ENCODE measurements at places on chromosomes 11 and 22.

- no peak for DNase-seq
Observed at GRCh38 chr11:123122852-123123251, 60.9 kb upstream of the HSPA8 start.

DNA sequence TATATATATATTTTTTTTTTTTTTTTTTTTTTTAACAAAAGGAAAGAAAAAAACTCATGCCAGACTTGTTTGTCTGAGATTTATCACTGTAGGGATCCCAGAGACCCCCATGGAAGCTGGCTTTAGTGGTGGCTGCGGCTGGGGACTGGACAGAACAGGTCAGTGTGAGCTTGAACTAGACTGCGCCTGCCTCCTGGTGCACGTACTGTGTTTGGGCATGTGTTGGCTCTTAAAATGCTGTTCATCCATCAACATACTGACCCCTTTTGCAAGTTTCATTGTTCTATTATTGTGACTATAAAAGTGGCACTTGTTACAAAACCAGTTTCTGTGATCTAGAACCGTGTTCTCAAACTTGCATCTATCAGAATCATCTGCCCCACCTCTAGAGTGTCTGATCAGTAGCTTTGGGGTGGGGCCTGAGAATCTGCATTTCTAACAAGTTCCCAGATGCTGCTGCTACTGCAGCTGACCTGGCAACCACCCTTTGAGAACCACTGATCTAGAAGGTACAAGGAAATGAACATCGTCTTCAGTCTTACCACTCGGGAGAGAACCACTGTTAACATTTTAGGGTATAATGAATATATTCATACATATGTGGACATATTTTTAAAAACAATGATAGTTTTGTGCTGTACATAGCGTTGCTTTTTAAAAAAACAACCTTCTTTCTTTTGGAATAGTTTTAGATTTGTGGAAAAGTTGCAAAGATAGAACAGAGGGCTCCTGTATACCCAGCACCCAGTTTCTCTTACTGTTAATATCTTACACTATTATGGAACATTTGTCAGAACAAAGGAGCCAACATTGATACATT lies 54.0 kb downstream of the ZNRF3 start:
- DNase-seq, result no peak

GRCh38 chr11:128865490-128865889 lies 1.6 kb downstream of the KCNJ1 start:
- no peak for DNase-seq

GRCh38 chr11:123839131-123839530 lies 33.0 kb upstream of the OR6M1 start:
- no peak for DNase-seq

- no peak for DNase-seq
Observed at GRCh38 chr22:49406879-49407587, 420.6 kb downstream of the BRD1 start.

DNA sequence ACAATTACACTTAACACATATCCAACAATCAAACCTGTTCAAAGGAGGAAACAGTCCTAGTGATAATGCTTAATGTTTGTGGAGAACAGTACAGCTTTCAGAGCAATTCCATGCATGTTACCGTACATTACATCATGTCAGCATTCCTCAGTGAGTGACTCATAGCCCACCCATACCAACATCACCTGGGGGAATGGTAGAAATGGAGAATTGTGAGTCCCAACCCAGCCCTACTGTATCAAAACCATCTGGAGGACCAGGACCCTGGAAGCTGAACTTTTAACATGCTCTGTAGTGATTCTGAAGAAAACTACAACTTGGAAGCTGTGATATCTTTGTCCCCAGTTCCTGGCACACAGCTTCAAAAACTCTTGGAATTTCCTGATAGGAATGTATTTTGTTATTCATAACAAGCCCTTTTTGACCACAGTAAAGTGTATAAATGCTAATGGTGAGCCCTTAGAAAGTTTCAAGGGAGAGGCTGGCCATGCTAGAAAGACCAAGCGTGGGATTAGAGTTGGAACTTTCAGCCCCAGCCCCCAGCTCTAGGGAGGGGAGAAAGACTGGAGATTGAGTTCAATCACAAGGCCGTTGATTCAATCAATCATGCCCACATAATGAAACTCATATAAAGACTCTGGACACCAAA lies 301.1 kb downstream of the BUD13 start:
- no peak for DNase-seq

- DNase-seq, result no peak
Observed at GRCh38 chr11:43963279-43963620, 20.8 kb downstream of the C11orf96 start.

GRCh38 chr22:48858121-48858520 lies 969.6 kb downstream of the BRD1 start:
- no peak for DNase-seq

DNA sequence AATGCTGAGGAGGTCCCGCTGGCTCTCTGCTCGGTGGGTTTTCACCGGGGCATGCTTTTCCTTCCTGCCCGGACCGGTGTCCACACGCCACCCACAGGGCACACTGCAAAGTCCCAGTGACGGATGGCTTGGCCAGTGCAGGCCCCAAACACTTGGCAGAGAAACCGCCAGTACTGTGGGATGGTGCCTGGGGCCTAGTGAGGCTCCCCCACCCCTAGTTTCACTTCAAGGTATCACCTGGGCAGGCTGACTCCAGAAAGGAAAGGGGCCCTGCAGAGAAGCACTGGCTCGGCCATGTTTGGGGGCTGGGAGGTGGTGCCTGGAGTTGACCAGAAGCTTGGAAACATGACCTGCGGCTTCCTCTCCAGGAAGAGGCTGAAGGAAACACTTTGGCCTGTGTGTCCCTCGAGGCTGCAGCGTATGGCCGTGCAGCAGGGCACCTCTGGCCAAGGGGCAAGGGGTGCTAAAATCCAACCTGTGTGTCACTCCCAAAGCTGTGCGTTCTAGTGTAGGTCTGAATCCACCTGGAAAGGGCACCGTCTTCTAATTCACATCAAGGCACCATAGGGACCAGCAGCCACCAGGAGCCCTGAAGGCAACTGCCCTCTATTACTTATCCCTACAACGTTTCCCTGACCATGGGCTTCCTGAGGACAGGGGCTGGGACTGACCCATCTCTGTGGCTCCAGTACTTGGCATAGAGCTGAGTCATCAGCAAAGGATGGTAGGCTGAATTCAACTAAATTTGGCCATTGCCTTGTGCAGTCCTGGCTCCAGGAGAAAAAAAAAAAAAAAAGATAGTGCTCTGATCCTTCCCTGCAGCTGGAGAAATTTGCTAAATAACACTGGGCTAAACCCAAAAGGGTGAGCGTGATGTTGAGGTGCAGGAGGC lies 22.6 kb downstream of the TPBGL start:
- no peak for DNase-seq

DNA sequence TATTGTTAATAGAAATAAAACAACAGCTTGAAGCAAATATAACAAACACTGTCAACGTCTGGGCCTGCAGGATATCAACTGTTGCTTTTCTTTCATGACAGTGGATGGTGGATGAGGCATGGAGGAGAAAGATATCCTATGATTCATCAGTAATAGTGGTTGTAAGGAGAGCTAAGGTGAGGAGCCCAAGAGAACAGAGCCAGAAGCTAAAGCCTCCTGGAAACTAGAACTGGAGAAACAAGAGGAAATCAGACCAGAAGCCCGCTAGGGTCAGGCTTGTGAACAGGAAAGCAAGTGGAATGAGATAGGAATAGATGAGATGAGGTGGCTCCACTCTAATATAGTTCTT lies 37.7 kb upstream of the MMP12 start:
- DNase-seq, result no peak

DNA sequence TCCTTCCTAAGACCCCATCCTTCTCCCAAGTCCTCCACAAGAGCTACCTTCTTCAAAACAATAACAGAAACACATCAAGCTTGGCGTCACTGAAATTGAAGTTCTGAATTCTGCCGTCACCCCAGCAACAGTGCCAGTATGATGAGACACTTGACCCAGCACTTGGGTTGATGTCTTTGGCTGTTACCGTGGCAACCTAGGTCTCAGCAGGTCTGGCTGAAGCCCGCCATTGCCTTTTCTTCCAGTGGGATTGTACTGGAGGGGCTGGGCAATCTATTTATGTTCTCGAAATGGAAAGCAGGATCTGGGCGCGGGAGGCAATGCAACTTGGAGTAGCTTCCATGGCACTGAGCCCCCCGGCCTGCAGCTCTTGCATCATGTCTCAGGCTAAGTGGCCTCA lies 23.8 kb downstream of the NPTXR start:
- no peak for DNase-seq

GRCh38 chr22:39468487-39469325 lies 11.9 kb downstream of the MGAT3 start:
- no peak for DNase-seq

- DNase-seq, result no peak
Observed at GRCh38 chr11:10847960-10848860, 9.6 kb downstream of the ZBED5 start.

GRCh38 chr11:108967571-108967970 lies 302.7 kb downstream of the DDX10 start:
- DNase-seq, result no peak

GRCh38 chr11:119853581-119854360 lies 124.8 kb upstream of the NECTIN1 start:
- no peak for DNase-seq

- no peak for DNase-seq
Observed at GRCh38 chr11:101063706-101064105, 65.9 kb downstream of the PGR start.

- DNase-seq, result no peak
Observed at GRCh38 chr11:97202613-97203292, 812.9 kb downstream of the JRKL start.

GRCh38 chr11:63910675-63911074 lies 6.3 kb downstream of the RCOR2 start:
- no peak for DNase-seq

- no peak for DNase-seq
Observed at GRCh38 chr11:116796548-116796947, 4.9 kb upstream of the APOA5 start.

DNA sequence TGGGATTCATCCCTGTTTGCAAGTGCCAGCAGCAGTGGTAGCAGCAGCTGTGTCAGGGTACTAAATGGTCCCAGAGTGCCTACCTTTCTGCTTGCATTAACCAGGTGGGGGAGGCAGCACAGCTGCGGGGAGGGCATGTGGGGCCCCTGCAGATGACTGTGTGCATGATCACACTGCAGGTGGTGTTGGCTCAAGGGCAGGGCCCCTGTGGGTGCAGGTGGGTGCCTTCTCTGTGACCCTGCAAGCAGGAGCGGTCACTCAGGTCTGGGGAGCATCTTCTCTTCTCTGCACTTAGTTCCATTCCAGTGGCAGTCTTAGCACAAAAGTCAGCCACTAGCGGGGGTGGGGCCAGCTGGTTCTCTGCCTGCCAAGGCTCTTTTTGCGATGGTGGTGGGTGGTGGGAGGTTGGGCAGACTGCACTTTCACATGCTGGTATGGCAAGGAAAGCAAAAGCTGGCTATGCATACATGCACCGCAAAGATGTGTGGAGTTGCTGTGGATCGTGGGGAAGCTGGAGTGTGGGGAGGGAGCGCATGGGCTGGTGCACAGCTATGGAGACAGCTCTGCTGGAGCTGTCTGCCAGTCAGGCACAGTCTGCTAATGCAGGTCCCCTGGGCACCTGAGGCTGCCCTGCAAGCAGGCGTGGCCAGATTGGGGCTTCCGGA lies 157.1 kb downstream of the DYNC2H1 start:
- no peak for DNase-seq

DNA sequence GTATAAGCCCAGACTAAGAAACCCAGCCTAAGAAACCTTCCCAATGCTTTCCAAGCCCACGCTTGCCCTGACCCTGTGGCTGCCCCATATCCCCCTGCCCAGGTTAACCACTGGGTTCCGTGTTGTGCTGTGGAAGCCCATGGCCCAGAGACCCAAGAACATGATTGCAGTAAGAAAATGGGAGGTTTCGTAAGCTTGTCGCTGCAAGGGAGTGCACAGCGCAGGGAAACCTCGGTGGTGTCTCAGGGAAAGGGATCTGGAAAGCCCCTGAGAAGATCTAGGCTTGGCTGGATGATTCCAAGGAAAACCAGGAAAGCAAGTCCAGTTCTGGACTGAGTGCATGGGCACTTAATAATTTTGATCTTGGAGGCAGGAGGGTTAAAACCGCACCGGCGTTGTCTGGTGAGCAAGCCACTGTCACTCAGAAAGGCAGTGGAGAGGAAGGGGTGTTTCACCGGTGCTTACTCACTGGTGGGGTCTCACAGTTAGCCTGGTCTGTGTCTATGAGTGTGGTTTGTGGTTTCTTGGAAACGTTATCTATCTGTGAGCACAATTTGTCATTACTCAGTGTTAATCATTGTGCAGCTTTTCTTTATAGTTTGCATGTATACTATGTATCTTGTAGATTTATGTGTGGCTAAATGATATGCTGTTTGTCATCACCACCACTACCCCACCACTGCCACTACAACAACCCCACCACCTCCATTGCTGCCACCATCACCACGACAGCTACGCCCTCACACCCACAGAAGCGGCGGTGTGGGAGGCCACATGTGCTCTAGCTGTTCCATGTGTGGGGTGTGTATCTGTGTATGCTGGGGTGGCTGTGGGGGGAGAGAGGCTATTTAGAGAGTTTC lies 53.3 kb upstream of the PRDM11 start:
- no peak for DNase-seq

DNA sequence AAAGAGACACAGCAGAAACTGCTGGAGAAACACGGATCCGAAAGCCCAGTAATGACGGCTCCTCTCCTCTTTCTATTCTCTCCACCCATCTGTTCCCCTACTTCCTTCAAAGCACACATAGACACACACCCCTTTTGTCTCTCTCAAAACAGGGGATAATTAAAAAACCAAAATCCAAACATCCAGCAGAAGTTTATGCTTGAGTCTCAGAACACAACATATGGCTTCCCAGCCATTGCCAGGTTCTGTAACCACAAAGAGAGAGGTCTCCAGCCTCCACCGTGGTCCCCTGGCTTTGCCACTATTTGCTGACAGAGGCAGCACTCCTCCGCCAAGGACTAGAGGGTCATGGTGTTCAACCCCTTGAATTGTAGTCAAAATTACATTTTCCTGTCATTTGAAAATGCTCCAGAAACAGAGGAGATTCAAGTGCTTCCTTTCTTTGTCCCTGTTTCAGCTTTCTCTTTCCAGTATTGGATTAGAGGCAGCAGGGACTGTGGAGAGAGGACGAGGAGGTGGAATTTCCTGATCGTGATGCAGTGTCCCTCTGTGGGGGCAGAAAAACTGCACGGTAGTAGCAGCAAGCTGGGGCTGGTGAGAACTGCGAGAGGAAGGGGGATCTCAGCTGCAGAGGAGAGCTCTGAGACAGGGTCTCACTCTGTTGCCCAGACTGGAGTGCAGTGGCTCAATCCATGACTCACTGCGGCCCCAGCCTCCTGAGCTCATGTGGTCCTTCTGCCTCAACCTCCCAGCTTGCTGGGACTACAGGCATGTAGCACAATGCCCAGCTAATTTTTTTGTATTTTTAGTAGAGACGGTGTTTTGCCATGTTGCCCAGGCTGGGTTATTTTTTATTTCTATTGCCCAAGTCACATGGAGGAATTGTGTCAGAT lies 60.3 kb downstream of the UBASH3B start:
- DNase-seq, result no peak
